Activated CD4-positive, alpha-beta T cell treated with anti-CD3 and anti-CD28 coated beads for 4 hours (primary cell): ENCODE measurements at places on chromosomes 1 and 21.

DNA sequence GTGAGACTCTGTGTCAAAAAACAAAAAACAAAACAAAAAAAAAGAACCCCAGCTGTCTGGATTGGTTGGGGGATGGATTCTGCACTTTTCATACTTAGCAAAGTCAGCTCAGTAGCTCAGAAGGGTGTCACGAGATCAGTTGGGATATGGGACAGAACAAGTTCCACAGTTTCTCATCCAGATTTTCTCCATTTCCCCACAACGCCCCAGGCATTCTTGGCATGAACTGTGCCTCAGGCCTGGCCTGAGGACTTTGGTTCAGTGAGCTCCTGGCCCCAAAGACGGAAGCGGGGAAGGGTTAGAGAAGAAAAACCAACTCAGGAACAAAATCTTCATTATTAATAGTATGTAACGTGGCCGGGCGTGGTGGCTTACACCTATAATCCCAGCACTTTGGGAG is 1.9 kb downstream of the AKR7A2 start:
- no peak for DNase-seq

DNA sequence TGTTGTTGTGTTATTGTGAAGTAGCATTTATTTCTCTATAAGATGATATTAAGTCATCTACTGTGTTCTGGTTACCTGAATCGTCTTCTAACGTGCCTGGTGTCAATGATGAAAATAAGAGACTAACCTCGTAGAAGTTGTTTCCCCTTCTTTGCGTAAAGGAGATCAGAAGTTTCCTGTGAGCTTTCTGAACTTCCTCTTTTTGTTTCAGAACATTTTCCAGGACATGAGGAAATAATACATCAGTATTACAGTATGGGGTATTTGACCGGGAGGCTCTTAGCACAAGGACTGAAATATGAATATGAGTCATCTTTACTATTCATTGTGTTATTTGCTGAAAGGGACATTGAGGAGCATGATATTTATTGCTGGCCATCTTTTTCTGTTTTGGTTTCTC is 1.3 kb downstream of the ST6GALNAC3 start:
- no peak for DNase-seq

- DNase-seq, result no peak
Observed at GRCh38 chr1:203691447-203691846, 64.8 kb downstream of the ATP2B4 start.

GRCh38 chr1:53048960-53049573 is 12.9 kb upstream of the PODN start:
- no peak for DNase-seq

DNA sequence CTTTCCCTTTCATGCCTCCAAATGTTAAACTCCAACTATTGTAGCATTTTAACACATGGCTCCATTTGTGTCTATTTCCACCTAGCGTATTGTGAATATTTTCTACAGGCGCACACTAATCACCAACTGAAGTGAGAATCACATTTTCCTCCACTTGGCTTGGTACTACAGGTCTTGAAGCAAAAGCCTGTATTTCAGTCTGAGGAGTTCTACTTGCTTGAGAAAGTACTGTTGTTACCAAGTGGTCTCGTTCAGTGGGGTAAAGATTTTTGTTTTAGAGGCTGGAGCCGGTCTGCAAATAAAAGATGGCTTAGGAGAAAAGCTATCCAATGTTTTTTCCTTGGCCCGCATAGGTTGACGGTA is 550 bp upstream of the PTBP2 start:
- no peak for DNase-seq

- no peak for DNase-seq
Observed at GRCh38 chr1:61490924-61491323, 234.0 kb downstream of the TM2D1 start.

GRCh38 chr1:8329439-8329838 is 11.5 kb downstream of the SLC45A1 start:
- no peak for DNase-seq

- no peak for DNase-seq
Observed at GRCh38 chr1:5485968-5486696, 506.1 kb downstream of the NPHP4 start.

DNA sequence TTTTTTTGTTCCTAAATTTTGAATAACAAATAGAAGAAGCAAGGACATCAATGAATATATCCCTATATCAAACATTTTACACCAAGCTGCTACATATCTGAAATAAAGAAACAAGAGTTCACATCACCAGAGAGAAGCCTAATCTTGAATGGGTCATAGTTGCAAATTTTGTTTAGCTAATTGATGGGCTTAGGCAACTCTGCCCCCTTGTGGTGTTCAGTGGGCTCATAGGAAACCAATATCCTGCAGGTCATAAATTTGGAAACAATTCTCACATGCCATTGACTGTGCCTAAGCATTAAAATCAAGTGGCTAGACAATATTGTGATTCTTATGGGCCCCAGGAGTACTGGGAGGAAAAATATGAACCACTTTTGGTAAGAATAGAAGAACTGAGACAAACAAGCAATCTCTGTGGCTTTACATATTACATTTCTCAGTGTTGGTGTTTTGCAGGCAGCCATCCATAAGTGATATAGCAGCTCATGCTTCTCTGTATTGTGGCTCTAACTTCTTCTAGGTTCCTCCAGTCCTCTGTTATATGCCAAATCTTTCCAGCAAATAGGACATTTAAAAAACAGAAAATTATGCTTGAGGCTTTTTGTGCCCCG is 1262.8 kb upstream of the PRMT6 start:
- DNase-seq, result no peak

- no peak for DNase-seq
Observed at GRCh38 chr1:182119631-182120030, 58.1 kb upstream of the ZNF648 start.

GRCh38 chr1:27010226-27010994 is 2.2 kb downstream of the TENT5B start:
- DNase-seq, result no peak

GRCh38 chr21:36079010-36079649 is 9.3 kb downstream of the CBR1 start:
- DNase-seq, result peak; percentile 58

GRCh38 chr1:192516776-192517297 is 58.7 kb upstream of the RGS1 start:
- peak; percentile 63 for DNase-seq
